Anterior cingulate cortex (tissue), 58 donors: ENCODE measurements at places on chromosomes 6 and 20.

DNA sequence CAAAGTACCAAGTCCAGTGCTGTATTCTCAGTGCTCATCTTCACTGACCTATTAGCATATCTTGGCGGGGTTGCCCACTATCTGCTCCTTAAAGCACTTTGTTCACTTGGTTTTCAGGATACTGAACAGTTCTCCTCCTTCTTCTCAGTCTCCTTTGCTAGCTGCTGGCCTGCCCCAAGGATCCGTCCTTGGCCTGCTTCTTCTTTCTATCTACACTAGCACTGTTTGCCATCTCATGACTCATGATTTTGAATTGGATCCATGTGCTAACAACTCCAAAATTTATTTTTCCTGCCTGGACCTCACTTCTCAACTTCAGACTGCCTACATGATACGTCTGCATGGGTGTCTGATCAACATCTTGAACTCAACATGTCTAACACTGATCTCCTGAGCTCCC lies 15.5 kb downstream of the TPD52L1 start:
- DNase-seq = no peak

DNA sequence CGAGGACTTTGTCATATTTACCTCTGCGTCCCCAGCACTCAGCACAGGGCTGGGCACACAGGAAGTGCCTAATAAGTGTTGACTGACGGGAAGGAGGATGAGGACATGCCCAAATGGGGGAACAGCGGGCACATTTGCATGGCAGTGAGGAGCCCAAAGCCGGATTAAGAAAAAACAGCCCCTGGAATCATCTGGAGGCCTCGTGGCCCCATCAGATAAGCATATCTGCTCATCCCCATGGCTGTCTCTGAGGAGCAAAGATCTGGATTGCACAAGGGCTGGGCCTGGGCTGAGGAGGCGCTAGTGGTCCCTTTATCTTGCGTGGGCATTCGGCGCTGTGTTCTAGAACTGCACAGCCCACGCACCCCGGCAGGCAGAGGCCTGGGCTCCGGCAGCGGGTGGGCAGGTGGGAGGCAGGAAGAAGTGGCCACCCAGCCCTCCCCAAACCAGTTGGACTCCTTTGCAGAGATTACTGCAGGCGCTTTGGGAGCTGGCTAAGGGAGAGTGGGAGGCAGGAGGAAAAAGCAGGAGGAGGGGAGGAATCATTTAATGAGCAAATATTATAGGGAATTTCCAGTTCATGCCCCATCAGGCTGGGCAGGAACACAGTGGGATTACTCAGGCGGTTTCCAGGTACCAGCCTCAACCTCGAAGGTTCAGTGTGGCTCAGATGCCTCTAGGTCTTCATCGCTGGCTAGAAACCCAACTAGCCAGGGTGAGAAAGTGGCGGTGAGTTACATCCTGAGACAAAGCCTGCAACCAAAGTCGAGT lies 108.1 kb downstream of the CEBPB start:
- DNase-seq = no peak

GRCh38 chr6:684831-685636 lies 7.9 kb downstream of the EXOC2 start:
- no peak for DNase-seq

- DNase-seq = no peak
Observed at GRCh38 chr6:75210885-75211739, 5.3 kb upstream of the COL12A1 start.

DNA sequence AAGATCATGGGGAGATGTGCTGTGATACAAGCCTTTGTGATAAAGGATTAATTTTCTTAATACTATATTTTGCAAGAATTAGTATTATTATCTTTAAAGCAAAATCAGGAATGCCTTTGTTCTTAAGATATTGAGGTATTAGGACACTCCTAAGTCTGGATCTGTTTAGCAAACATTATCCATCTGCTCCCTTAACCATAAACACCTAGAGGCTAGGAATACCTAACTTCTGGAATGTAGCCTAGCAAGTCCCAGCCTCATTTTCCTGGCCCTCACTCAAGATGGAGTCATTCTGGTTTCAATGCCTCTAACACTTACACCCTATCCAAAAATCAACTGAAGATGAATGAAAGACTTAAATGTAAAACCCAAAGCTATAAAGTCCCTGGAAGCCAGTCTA lies 106.3 kb upstream of the GJE1 start:
- DNase-seq = no peak

- no peak for DNase-seq
Observed at GRCh38 chr6:79608334-79609224, 22.6 kb upstream of the SH3BGRL2 start.

DNA sequence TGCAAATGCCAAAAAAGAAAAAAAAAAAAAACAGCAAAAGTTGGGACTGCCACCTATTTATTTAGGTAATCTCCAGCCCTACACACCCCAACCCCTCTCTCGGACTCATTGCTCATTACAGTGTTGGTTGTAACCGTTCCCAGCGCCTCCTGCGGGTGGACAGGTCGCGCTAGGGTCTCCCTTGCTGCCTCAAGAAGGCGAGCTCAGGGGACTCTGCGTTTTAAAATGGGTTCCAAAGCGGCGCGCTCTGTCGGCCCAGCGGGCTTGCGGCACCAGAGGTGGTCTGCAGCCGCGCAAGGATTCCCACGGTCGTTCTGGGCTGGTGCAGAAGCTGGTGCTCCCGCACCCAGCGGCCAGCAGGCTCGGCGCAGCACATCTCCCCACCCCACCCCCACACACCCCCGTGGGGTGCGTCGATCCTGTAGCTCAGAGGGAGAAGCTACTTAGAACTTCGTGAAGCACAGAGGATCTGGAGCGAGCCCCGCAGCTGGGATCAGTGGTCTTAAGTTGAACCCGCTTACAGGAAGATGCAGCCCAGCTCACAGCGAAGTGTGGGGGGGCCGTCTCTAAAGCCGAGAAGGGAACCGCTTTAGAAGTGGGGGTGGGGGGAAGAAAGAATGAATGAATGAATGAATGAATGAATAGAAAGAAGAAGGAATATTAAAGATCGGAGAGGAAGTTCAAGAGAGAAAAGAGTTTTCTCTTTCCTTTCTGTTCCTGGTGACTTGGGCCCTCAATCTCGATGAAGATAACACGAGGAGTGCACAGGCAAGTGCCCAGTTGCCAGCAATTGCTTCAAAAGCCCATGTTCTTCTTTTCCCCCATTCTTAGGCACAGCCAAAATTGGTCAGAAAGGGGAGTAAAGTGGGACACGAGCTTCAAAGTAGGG lies 780 bp downstream of the TFAP2A start:
- DNase-seq = no peak

DNA sequence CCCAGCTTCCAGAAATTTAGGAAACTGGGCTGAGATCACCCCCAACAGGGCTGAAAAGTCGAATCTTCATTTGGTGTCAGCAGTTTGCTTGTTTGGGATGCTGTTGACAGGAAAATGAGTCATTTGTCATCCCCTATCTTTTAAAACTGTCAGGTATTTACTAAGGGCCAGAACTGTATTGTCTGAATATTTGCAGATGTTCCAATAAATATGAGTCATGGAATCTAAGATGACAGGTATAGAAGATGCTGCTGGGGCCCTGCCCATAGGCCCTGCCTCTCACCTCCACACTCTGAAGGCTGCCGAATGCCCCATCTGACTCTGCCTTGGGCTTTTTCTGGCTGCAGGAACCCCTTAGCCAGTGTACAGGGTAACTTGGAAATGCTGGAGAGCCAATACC lies 3.9 kb downstream of the ETV7 start:
- DNase-seq = no peak

DNA sequence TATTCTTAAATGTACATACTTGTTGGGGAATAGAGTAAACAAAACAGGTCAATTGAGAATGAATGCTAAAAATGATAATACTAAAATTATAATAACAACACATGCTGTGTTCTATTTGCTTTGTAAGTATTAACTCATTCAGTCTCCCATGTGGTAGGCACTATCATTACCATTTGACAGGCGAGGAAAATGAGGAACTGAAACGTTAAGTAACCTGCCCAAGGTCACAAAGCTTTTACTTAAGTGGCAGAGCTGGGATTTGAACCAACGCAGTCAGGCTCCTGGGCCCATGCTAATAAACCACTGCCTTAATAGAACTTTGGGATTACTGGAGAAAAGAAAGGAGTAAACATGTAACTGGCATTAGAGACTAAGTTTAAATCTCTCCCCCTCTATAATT lies 3.8 kb downstream of the NSFL1C start:
- DNase-seq = no peak

DNA sequence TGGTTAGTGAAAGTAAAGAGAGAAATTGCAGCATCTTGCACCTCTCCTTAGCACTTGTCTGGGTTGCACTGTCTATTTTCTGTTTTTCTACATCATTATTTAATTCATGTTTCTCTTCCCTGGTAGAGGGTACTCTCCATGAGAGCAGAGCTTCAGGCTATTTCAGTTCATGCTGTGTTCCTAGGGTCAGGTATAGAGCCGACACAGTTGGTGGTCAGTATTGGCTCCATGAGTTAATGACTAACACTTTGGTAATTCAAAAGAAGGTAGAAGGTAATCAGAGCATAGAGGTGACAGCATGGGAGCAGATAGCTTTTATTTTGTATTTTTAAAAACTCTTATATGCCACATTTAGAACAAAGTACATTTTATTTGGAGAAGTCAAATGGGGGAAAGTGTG lies 42.7 kb downstream of the RIMS1 start:
- no peak for DNase-seq

- DNase-seq = no peak
Observed at GRCh38 chr6:82240186-82240585, 7.4 kb downstream of the IBTK start.

- no peak for DNase-seq
Observed at GRCh38 chr20:14622796-14623195, 285.4 kb upstream of the FLRT3 start.
